ENCODE measurements at places on chromosomes 1 and 21.

- DNase-seq = no peak
Observed at GRCh38 chr1:43427524-43427923, 26.2 kb downstream of the HYI start.

- no peak for DNase-seq
Observed at GRCh38 chr1:36160388-36160948, 4.5 kb downstream of the MAP7D1 start.

DNA sequence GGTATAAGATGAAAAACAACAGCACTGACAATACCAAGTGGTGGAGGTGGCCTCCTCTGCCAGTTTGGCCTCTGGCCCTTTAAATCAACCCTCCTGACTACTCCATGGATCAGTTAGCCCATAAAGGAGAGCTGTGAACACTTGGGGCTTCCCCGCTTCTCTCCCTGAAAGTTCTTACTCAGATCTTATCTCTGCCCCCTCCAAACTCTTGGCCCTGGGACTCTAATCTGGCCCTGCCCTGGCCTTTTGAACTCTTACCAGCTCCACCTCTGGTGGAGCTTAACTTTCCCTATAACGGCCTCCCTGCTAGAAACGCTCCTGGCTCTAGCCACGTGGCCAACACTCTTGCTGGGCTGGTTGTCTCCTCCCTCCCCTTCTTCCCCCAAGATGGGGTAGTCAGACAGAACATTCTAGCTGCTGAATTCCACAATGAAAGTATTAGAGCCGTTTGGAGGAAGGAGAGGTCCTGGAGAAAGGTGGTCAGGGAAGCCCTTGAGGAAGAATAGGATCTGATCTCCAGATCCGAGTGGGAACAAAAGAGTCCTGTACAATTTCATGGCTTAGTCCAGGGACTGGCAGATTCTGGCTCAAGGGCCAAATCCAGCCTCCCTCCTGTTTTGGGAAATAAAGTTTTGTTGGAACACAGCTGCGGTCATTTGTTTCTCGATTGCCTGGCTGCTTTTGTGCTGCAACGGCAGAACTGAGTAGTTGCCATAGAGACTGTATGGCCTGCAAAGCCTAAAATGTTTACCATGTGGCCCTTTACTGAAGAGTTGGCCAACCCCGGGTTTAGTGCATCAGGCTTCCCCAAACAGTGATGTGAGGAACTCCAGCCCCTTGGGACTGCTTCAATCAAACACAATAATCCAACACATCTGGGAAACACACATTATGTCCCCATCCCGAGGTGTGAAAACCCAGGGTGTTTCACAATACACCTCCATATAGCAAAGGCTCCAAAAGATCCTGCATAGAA, 9.5 kb upstream of the PIGR start:
- DNase-seq = no peak

DNA sequence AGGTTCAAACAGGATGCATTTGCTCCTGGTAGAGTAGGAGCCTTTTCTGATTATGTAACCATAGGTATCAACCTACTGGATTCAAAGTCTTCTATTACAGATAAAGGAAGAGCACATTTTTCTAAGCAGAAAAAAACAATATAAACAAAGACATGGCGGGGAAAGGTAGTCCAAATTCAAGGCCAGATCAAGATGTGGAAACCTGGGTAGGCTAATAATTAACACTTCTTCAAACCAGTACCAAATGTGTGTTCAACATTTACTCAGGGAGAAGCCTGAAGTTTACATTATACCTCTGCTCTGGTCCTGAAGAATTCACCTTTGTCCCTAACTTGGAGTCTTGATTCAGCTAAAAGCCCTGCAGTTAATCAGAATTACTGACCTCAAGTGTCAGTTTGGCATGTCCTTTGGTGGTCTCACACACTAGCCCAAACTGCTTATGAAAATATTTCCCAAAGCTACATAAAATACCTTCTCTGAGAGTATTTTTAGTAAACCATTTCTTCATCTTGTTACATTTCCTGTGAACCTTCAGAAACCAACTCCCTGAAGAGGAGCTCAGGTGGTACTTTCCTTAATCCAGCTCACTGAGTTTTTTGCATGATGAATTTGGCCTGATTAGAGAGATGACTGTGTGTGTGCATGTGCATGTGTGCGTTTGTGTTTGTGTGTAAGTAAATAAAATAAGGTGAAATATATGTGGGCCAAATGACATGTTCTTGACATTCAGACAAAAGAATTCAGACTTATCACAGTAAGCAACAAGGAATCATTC, 70.2 kb downstream of the TOR3A start:
- DNase-seq = no peak

DNA sequence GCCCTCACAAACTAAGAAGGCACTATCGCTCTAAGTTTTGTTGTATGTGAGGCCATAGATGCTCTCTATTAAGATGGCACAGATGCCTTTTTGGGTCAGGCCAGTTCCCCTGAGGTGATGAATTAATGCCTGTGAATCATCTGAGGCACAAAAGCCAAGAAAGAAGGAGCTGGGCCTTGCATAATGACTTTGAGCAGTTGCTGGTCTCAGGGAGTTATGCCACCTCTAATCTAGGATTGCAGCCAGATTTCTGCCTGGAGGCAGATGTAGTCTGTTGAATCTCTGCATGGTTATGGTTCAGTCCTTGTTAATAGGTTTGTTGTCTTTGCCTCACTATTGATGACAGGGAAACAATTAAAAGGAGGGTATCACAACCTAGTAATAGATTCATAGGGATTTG, 168.1 kb upstream of the CHRM3 start:
- no peak for DNase-seq

- DNase-seq = no peak
Observed at GRCh38 chr1:198352975-198353695, 187.3 kb downstream of the ATP6V1G3 start.

GRCh38 chr1:205450448-205450847, 5.4 kb downstream of the BLACAT1 start:
- no peak for DNase-seq

DNA sequence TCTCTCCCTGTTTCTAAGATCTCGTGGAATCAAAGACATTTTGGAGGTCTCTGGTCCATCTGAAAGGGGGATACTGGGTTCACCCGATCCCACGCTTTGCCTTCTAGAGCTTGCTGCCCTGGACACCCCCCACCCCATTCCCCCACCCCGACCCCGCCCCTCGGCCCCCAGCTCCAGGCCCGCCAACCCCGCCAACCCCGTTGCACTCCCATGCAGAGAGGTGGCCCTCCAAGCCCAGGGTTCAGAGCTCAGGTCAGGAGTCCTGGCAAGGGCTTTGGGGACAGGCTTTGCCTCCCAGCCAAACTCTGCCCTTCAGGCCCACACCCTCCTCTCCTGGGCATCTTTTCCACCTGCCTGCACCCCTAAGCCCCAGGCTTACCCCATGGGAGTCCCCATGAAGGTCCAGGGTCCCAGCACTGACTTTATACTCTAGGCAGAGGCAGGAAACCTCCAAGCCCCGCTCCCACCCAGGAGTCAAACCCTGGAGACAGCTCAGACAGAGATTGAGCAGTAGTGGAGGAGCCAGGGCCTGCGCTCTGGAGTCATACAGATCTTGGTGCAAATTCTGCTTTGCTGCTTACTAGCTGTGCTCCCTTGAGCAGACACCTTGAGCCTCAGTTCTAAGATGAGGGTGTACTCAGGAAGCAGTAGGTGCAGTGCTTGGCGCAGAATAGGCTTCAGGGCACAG, 155.9 kb downstream of the FOXD2 start:
- DNase-seq = no peak

- DNase-seq = no peak
Observed at GRCh38 chr1:201378804-201379203, 1.3 kb upstream of the TNNT2 start.

GRCh38 chr1:27615346-27616192, 11.6 kb upstream of the AHDC1 start:
- no peak for DNase-seq

DNA sequence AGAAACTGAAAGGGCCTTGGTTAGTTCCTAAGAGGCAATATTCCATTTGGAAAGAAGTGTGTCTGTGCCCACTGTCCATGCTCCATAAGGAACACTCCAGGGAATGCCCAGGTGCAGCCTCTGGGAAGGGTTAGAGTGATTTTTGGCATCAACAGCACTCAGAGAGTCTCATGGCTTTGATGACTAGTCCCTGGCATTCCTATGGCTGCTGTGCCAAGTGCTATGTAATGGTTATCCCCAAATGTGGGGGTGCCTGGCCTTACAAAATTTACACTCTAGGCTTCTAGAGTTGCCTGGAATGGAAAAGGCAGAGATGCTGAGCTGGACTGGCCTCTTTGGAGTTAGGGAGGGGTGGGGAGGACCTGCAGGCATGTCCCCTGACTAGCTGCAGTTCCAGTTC, 75.0 kb upstream of the BCAR3 start:
- DNase-seq = no peak

DNA sequence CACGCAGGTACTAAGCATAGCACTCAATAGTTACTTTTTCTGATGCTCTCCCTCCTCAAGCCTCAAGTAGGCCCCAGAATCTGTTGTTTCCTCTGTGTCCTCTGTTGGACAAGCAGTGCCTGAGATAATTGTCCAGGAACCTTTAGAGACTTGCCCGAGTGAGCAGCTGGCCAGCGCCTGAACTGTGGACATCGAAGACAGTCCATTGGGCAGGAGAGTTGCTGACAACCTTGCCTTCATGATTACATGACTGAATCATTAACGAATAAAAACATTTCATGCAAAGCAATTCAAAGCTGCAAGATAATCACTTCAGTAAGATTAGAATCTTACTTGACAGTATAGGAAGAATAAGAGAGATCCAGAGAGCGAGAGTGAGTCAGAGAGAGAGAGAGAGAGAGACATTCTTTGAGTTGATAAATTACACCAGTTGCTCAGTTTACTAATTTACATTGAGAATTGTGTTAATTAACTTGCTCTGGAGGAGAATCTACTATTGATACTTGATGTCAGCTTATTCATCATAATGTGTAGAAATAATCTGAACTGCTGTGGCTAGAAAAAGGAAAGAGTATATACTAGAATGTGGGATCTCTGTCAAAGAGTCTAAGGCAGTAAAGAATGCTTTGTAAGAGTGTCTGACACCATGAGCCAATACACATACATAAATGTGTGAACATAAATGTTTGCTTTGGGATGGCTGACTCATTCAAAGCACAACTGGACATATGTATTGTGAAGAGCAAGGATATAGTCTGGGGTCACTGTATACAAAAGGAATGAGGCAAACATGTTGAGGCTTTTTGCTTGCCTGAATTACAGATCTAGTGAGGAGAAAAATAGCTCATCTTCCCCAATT, 216.0 kb downstream of the ZNF326 start:
- no peak for DNase-seq

- DNase-seq = no peak
Observed at GRCh38 chr21:15023776-15024175, 41.0 kb downstream of the NRIP1 start.

- no peak for DNase-seq
Observed at GRCh38 chr1:107572674-107573211, 392.2 kb downstream of the VAV3 start.
